ENCODE measurements at places on chromosomes 5 and 9. TPM values are rescaled to one million over a fixed set of nuclear protein-coding genes. Genes with fewer than 3 reads are reported as not detected.

DNA sequence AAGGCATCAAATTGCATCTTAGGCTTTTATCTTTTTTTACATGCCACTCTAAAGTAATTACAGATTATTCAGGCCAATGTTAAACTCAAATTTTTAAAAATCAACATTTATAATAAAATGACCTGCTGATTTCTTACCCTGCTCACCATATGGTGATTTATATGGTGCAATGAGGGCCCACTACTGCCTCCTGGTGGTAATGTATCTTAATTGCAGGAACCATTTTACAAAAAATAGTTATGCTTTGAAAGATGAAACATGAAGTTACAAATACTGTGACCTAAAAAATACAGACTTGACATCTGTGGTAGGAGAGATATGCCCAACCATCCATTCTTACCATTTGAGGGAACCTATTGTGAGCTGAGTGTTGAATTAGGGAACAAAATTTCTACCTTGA, 292.6 kb upstream of the TAS2R1 start:
- DNase-seq, result no peak

- no peak for DNase-seq
Observed at GRCh38 chr5:165321912-165322311, 1816.5 kb downstream of the MAT2B start.

Gene WDR31
- 13.8 TPM for total RNA-seq

GRCh38 chr9:37424686-37425297, 2.3 kb downstream of the GRHPR start:
- DNase-seq, result no peak

- no peak for DNase-seq
Observed at GRCh38 chr5:168710706-168711105, 131.5 kb upstream of the PANK3 start.

DNA sequence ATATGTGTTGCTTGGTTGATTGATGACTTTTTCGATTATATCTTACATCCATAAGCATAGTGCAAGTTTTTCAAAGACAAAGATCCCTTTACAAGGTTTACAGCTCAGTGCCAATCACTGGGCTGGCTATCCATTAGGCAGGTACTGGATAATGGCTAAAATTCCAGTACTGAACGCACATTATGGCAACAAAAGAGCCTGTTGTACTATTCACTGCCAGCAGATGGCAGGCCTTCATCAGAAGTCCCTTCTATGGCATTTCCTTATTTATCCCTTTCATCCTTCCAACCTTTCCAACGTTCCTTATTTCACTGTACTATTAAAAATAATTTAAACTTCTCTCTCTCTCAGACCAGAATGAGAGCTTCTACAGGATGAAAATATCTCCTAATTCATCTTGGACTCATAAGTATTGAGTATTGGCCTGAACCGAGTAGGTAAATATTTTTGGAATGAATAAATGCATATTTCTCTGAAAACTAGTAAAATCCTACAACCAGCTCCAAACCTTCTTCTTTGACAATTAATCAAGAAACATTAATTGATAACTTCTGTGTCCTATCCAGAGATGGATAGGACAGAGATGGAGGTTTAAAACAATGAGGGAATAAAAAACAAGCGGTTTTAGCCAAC, 6.7 kb upstream of the WNT8A start:
- DNase-seq, result peak; percentile 57

GRCh38 chr9:8850914-8851313, 1051.3 kb upstream of the DMAC1 start:
- no peak for DNase-seq
